ENCODE measurements at places on chromosomes 4 and X.

- DNase-seq, result no peak
Observed at GRCh38 chrX:43656005-43656494, at the start of gene MAOA. MAOA (plus strand) TSS chrX:43656299; CDS start chrX:43656342, 43 bp downstream.

GRCh38 chr4:3880615-3881120 is 114.5 kb downstream of the ADRA2C start:
- DNase-seq, result peak; percentile 84

DNA sequence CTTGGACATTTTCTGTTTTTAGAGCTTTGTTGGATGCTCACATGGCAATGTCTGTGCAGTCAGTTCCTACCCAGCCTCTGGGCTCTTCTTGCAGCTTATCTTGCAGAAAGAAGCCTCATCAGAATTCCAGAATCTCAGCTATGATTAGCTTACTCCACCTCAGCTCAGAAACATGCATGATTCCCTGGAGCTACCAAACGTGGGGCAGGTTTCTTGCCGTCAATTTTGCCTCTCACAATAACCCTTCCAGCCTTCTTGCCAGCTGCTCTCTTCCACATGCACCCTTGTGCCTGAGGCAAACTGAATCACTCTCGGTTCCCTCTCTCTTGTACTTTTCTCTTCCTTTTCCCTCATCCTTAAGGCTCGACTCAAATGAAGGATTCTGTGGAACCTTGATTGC is 141.4 kb downstream of the PTTG2 start:
- no peak for DNase-seq

DNA sequence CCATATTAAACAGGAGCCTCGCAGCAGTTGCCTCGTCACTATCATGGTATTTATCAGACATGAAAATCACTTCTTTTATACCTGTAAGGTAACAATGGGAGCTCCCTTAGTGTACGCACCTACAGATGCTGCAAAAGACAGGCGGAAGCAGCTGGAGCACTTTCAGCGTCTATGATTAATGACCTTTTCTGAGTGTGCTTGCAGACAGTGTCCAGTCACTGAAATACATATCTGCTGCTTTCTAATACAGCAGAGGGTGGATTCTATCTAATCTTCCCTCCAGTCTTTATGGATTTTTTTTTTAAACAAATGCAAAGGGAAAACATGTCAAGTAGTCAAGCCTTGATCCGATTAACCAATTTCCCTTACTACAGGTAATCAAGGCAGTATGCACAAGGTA is 24.1 kb downstream of the DCTD start:
- DNase-seq, result no peak

GRCh38 chrX:114162068-114162735 is 421.7 kb upstream of the HTR2C start:
- no peak for DNase-seq

DNA sequence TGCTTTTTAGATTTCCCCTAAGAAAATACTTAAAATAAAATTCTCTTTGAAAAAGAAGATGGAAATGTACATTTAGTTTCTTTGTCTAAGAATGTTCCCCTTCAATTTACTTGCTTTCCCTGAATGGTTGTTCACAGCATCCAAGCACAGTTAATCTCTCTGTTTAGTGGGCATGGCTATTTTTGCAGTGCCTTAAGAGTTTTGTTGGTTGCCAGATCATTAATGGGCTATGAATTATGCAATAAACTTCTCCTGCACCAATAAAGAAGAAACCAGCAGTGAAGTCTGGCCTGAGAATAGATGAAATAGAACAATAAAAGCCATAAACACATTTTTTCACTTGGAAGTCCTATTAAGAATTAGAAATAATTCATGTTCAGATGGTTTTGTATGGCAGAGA is 980.4 kb upstream of the IGFBP7 start:
- no peak for DNase-seq

GRCh38 chr4:81030061-81030980 is at the start of gene BMP3:
BMP3 (plus strand) TSS chr4:81030708; CDS start chr4:81031285, 577 bp downstream.
- DNase-seq, result peak; percentile 84

DNA sequence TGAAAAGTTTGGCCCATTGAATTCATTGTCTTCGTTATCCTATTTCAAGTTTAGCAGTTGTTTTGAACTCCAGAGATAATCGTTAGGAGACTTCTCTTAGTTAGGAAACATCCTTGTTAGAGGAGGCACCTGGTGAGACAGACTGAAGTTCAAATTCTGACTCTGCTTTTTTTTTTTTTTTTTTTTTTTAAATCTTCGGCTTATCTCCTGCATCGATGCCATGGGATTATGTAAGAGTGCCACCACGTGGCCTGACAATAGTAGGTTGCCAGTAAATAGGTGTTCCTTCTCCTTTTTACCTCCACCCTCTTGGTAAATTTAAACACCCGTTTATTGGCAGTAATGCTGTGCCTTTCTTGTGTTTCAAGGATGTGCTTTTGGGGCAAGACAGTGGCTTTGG is 149.3 kb downstream of the SOWAHB start:
- no peak for DNase-seq

- no peak for DNase-seq
Observed at GRCh38 chr4:25320773-25321172, 8.2 kb downstream of the ZCCHC4 start.

DNA sequence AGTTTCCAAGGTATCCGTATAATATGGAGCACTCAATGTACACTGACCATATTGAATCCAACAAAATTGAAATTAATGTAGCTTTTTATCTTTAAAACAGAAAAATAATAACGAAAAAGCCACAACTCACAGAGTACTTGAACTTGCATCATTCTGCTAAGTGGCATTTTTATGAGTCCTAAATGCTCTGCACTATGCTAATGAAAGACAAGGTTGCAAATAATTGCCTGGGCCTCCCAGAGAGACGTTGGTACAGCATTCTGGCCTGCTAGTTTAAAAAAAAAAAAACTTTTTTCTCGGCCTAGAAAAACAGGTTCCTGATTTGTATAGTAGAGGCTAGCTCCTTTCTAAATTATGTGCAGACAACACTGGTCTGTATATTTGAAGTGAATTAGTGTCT is 4.3 kb upstream of the FAM9B start:
- DNase-seq, result no peak

DNA sequence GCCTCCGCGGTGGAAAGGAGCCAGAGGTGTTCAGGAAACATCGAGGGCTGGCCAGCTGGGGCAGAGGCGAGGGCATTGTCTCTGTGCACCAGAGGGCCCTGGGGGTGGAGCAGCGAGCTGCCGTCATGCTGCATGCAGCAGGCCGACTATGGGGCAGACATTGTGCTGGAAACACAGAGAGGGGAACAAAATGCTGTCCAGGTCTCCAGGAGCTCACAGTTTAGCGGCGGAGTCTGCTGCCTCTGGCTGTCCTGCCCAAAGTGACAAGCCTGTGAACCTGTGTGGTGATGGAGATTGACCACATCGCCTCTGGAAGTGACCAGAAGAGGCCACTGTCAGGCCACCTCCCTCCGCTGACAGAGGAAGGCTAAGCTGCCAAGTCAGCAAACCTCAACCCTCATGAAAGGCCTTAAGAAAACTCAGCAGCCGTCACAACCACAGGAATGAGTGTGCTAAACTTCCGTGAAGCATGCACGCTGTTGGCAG is 20.1 kb upstream of the SASH3 start:
- DNase-seq, result no peak

DNA sequence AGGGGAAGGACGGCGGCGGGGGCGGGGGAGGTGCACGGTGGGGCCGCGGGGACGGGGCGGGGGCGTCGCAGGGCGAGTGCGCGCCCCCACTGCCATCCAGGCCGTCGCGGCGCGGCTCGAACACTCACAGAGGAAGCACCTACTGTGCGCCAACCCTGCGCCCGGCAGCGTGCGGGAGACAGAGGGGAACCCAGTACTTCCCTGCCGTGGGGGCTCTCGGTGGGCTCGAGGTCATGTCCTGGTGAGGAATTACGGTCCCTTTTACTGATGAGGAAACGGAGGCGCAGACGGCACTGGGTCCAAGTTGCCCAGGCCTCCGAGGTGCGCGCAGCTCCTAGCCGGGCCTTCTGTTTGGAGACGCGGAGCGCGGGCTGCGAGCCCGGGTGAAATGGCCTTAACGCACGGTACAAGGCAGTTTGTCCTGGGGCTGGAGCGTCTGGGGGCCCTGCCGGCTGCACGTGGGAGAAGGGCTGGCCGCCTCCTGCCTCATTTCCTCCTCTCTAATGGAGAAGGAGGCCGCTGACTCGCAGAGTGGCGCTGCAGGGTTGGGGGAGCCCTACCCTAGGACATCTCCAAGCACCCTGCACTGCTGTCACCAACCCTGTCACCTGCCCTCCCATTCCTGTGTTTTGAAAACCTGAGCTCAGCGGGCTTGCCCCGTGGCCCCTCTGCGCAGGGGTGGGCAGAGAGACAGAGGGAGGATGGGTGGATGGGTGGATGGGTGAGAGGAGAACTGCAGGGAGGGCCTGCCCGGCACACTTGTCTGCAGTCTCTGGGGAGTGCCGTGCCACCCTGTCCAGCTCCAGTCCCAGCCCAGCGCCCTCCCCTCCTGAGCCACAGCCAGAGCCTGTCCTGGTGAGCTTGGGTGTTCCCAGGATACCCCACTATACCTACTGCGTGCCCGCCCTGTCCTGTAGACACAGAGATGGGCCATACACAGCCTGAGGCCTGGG is 106.0 kb downstream of the ADRA2C start:
- DNase-seq, result peak; percentile 54

DNA sequence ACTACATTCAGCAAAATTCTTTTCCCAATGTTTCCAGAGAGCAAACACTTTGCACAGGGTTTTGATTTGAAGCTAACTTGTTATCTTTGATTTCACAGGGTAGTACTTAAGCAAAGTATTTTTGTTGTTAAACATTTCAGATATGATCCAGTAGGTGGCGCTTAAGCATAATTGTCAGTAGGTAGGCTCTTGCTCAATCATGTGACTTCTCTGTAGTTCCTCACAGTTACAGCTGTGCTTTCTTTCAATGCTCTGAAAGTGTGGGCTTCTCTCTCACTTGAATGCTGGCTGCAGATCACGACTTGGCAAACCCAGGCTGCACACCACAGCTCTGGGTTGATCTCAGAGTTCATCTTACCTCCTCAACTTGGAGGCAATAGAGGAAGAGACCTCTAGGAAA is 1016.5 kb downstream of the SH3BGRL start:
- DNase-seq, result no peak

- no peak for DNase-seq
Observed at GRCh38 chr4:175351473-175351872, 433.3 kb downstream of the ADAM29 start.

- DNase-seq, result no peak
Observed at GRCh38 chr4:119579823-119580222, 48.8 kb downstream of the PDE5A start.

- DNase-seq, result no peak
Observed at GRCh38 chr4:169249214-169249973, 21.4 kb downstream of the SH3RF1 start.

- DNase-seq, result no peak
Observed at GRCh38 chr4:185669288-185669687, 134.0 kb upstream of the PDLIM3 start.

DNA sequence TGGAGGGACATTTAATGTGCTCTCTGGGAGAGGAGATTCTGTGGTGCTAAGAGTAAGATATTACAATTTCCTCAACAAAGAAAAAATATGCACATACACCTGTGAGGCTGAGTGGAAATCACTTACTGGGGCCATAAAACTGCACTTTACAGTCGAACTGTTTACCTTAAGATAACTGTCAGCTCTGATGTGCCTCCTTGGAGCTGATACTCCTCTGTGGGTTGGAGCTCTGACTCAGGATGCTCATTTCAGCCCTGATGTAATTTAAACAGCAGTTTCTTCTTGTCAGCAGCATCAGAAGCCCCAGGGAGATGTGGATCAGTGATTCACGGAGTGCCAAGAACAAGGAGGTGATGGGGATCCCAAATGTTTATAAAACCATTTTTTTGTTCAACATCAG is 241.9 kb upstream of the SFRP2 start:
- no peak for DNase-seq

DNA sequence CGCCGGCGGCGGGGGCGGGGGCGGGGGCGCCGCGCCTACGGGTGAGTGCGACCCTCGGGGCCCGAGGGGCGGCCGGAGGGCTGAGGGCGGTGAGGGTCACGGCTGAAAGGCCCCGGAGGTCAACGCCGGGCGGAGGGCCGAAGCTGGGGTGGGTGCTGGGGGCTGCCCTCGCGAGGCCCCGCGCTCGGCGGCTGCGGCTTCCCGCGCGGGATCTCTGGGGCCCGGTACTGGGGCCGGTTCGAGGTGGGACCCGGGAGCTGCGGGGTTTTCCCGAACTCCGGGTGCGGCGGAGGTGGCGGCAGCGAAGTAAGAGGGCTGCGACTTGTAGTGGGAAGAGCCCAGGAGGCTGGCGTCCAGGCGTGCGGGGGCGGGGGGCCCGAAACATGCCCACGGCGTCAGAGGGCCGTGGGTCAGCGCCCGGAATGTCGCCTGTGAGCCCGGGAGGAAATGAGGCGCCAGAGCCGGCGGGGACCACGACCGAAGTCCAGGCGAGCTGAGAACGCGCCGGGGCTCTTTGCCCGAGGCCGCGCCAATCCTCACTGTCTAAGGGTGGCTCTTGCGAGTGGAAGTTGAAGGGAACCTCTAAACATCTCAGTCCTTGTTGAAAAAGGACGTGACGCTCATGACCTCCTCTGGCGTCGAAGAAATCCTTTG is 407 bp downstream of the IL13RA1 start:
- DNase-seq, result peak; percentile 67

DNA sequence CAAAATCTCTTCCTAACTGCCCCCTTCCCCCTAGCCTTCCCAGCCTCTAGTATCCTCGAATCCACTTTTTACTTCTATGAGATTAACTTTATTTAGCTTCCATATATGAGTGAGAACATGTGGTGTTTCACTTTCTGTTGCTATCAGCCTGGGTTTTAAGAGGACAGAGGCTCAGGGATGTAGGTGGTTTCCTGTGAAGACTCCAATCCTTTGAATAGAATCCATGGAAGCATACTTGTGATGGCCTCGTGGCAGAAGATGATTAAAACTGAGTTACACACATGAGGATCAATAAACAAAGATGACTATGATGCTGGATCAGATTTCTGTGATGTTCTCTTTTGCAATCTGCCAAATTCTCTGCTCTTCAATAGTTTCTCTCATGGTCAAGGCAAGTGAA is 29.8 kb downstream of the CD99L2 start:
- DNase-seq, result no peak

GRCh38 chr4:185151296-185151695 is 8.2 kb downstream of the SLC25A4 start:
- no peak for DNase-seq

DNA sequence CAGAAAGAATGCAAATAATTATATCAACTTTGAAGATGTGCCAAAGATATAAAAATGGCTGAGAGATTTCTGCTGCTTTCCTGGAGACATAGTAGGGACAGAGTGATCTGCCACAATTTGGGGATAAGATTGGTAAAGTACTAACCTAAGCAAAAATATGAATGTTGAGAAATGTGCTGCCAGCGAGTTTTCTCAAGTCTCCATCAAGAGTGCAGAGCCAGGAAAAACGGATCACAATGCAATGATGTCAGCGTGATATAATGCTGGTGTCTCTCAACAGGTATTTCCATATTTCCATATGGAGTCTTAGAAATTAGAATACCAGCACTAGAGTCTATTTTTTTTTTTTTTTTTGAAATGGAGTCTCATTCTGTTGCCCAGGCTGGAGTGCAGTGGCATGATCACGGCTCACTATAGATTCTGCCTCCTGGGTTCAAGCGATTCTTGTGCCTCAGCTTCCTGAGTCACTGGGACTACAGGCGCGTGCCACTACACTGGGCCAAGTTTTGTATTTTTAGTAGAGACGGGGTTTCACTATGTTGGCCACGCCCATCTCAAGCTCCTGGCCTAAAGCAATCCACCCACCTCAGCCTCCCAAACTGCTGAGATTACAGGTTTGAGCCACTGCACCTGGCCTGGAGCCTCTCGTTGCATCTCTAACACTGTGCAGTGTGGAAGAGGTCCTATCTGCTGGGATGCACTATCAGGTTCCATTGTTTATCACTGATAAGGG is 893.5 kb downstream of the TRIML1 start:
- no peak for DNase-seq

GRCh38 chr4:3471886-3472285 is 8.8 kb downstream of the DOK7 start:
- DNase-seq, result no peak

- no peak for DNase-seq
Observed at GRCh38 chrX:132710656-132711155, 221.9 kb upstream of the MBNL3 start.

All from left forelimb (tissue), 1 donor.